ENCODE measurements at places on chromosomes 1 and 21.

DNA sequence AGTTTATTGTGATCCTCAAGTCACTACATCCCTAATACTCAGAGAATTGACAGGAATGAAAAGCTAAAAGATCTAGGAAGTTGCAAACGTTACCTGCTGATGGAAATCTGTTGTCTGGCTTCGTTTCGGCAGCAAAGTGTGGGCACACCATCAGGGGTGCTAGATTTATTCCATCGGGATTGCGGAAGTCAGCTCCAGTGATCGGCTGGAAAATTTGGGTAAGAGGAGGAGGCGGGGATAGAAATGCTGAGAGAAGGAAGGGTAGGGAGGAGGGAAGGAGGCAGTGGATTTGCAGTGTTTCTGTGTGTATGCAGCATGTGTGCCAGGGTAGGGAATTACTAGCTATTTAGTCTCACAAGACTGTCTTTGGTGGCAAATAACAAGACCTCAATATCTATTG is at the start of gene CTSK:
Gene CTSK, minus strand, starts transcription at position 140 of the 400 bp plus-strand sequence. CDS start 1,455 bp downstream, outside the sequence.
- no peak for DNase-seq

DNA sequence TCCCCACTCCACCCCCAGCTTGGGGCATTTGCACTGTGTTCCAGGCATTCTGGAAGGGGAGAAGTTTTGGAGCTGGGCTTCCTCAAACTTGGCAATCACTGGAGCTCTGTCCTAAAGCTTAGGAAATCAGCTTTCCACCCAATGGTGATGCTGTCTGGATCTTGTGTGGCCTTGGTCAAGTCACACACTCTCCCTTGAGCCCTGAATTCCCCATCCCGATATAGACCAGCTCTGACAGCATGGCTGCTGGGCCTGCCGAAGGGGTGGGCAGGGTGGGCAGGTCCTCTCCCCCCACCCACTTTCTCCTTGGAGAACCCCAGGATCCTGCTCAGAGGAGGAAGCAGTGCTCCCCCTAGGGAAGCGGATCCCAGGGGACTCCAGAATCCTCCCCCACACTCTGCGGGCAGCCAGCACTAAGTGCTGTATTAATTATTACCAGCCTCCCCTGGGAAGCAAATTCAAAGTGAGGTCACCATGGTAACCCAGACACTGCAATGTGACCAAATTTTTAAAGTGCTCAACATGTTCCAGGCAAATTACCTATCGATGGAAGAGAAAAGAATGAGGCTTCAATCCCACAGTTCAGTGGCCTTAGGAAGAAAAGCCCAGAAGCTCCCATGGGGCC is 21.3 kb upstream of the LDLRAP1 start:
- DNase-seq = no peak

DNA sequence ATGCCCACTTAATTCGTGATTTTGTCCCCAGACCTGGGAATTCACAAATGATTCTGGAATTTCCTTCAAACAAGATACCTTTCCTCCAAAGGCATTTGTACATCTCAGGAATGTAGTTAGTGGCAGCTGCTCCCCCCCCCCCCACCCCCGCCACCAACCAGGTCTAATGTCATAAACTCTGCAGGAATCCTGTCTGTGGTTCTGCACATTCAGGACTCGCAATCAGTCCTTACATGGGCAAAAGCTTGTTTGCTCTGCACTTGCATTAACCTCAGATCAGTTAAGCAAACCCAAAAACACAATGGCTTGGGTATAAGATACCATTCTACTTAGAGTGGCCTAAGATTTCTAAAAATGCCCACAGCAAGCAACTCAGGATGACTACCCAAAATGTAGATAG is 143.8 kb downstream of the TGFB2 start:
- no peak for DNase-seq

DNA sequence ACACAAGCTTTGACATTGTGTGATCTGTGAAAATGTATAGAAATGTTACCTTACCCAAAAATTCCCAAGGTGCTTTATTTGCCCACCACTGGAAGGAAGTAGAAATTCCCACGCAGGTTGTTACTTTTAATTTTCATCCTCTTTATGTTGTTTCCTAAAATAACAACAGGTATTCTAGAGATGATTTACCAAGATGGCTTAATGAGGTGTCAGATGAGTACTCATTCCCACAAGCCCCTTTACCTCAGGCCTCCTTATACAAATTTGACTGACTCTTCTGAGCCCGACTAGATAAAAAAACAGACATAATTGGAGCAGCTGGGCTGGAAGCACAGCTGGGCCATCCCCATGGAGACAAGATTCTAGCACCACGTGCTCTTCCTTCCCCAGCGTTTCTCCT is 114.6 kb downstream of the LIPI start:
- DNase-seq = no peak

GRCh38 chr1:198837278-198838021 is 198.6 kb downstream of the PTPRC start:
- DNase-seq = no peak

DNA sequence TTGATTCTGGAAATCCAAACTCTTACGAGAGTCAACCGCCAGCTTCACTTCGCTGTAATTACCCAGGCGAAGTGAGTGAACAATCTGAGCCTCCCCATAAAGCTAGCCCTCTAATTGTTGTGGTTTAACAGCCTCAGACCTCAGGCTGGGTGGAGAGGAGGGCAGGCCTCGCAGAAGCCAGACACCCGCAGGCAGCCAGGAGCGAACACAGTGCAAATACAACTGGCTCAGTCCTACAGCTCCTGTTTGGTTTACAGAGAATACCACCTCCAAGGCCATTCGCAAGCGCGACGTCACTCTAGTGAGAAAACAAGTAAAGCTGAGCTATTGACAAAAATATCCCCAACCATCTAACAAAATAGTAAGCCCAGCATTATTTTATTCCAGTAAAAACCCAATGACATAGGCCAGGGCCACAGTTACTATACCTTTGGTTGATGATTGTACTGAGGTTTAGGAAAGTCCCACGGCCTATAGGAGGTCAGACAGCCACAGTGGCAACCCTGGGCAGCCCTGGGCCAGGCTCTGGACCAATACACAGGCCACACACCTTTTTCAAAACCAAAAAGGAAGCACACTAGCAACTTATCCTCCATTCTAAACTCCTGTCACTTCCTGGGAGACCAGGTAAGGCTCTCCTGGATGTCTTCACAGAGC is 163.3 kb downstream of the ETS2 start:
- no peak for DNase-seq

GRCh38 chr1:94683886-94684285 is 136.3 kb upstream of the SLC44A3 start:
- DNase-seq = no peak

DNA sequence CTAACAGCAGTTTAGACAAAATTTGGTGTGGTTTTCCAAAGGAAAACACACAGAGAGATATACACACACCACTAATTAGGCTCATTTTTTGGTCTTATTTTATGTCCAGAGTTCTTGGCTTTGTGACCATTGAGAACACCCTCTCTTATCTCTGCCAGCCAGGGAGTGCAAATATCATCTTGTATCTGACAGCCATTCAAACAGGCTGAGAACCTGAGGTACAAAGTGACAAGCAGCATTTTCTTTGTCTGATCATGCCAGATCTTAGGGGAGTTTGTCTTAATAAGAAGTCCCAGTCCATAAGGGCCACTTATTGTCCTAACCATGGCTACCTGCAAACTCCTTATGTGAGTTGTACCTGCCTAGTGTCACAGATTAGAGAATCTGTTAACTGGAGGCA is 1165.2 kb downstream of the BRINP3 start:
- no peak for DNase-seq

GRCh38 chr1:235138821-235139220 is 10.2 kb upstream of the TOMM20 start:
- DNase-seq = no peak

All from DMS79 treated with DMSO at 0.1 percent for 48 hours (cell line).